Heart left ventricle (tissue), 16 donors: ENCODE measurements at places on chromosomes 4 and X. TPM values are rescaled to one million over a fixed set of nuclear protein-coding genes. Genes with fewer than 3 reads are reported as not detected.
A peak's percentile ranks its signal among the peaks of the same experiment; 100 is the strongest.

Gene HTRA3
- 35.9 TPM for total RNA-seq

Gene UBE2A
- 65.5 TPM for total RNA-seq

Gene LNX1
- total RNA-seq = 4.7 TPM

DNA sequence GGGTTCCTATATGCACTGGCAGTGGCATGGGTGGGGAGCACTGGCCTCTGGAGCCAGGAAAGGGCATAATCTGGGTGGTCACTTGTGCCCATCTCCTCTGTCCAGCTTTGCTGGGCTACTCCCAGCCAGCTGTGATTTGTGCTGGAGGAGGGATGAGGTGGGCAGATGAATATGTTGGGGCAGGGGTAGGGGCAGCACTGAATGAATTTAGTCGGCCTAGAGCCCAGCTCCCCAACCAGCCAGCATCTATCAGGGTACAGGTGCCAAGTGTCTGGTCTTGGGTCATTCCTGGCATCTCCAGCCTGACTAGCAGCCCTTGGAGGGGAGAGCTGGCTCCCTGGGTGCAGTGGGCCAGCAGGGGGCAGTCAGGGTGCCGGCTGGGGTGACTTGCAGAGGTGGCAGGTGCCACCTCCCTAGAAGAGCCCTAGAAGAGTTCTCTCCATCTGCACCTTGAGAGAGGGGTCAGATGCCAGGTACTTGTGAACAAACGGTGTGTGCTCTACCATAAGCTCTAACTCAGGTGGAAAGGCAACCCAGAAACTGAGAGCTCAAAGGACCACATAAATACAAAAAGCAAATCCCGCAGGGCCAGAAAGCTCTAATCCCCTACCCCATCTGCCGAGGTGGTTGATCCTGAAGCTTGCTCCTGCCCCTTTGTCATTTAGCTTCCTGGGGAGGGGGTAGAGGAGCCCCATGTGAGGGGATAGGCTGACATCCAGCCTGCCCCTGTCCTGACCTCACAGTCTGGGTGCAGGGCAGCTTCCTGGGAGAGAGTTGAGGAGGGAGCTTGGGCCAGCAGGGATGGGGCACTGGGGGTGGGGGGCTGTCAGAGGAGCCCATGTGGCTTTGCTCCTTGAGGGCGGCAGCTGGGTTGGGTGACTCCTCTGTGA is 2.2 kb downstream of the SORCS2 start:
- no peaks in the 10 kb centered on the region for H3K36me3 ChIP-seq
- H3K4me1 ChIP-seq = peaks cover 17% of the 10 kb centered on the region
- DNase-seq = peak; percentile 64
- H3K27ac ChIP-seq = no peak overlapping the region
- peaks cover 36% of the 10 kb centered on the region for H3K27me3 ChIP-seq

DNA sequence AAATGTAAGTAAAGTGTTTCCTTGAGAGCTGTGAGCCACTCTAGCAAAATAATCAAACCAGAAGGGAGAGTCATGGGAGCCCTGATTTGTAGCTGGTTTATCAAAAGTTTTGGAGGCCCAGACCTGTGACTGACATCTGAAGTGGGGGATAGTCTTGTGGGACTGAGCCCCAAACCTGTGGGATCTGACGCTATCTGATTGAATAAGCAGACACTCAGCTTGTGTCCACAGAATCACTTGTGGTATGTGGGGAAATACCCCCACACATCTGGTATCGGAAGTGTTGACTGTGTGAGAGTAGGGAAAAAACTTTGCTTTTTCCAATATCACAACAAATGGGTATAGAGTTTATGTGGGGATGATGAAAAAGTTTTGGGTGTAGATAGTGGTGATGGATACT is 35.4 kb downstream of the FUNDC1 start:
- no peaks in the 10 kb centered on the region for H3K27me3 ChIP-seq
- H3K27ac ChIP-seq = no peak overlapping the region
- no peak for DNase-seq
- no peaks in the 10 kb centered on the region for H3K36me3 ChIP-seq
- H3K4me3 ChIP-seq = no peak overlapping the region

GRCh38 chr4:77240469-77241066 is 83.6 kb downstream of the CCNG2 start:
- DNase-seq = peak; percentile 26
- H3K27ac ChIP-seq = no peak overlapping the region
- H3K4me1 ChIP-seq = no peaks in the 10 kb centered on the region
- H3K27me3 ChIP-seq = no peaks in the 10 kb centered on the region
- H3K4me3 ChIP-seq = no peak overlapping the region
- no peaks in the 10 kb centered on the region for H3K36me3 ChIP-seq

GRCh38 chrX:153370293-153371055 is 30.7 kb downstream of the PNMA6E start:
- no peaks in the 10 kb centered on the region for H3K36me3 ChIP-seq
- no peaks in the 10 kb centered on the region for H3K4me1 ChIP-seq
- H3K4me3 ChIP-seq = no peak overlapping the region
- no peak for DNase-seq

DNA sequence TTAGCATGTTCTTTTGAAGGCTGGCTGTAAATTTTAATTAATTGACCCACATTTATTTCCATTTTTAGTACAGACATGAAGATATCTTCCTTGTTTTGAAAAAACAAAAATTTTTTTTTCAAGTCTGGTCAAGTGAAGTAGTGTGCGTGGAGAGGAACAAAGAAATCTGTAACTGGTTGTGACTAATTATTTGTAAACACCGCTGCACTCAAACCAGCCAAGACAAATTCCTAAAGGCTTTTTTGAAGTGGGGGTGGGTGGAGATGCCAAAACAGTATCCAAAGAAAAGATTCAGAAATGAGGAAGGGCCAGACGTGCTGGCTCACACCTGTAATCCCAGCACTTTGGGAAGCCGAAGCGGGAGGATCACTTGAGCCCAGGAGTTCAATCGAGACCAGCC is 88.3 kb downstream of the SHROOM2 start:
- no peak for DNase-seq
- no peaks in the 10 kb centered on the region for H3K4me1 ChIP-seq
- no peaks in the 10 kb centered on the region for H3K27me3 ChIP-seq
- H3K27ac ChIP-seq = no peak overlapping the region

DNA sequence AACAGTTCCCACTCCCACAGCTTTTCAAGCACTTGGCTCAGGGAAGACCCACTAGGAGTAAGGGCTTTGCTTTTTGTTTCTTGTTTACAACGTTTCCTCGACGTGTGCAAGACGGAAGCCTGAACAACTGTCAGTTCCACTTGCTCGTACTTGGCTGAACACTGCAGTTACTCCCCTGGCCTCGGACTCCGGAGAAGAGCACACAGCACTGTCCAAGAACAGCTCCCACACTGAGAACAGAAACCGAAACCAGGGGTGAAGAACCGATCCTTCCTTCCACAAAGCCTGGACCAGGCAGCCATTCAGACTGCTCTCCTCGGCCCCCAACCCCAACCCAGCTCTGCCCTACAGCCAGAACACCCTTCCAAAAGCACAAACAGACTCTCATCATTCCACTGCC is 25.5 kb downstream of the IRF2 start:
- peak; percentile 59 for DNase-seq
- peaks cover 72% of the 10 kb centered on the region for H3K4me1 ChIP-seq
- no peaks in the 10 kb centered on the region for H3K27me3 ChIP-seq
- H3K27ac ChIP-seq = peak overlapping the region; percentile 59
- H3K4me3 ChIP-seq = peak overlapping the region; percentile 52

- H3K36me3 ChIP-seq = peaks cover 25% of the 10 kb centered on the region
- DNase-seq = no peak
- H3K27ac ChIP-seq = no peak overlapping the region
- no peaks in the 10 kb centered on the region for H3K27me3 ChIP-seq
- H3K4me3 ChIP-seq = no peak overlapping the region
- peaks cover 13% of the 10 kb centered on the region for H3K4me1 ChIP-seq
Measured at GRCh38 chr4:184762100-184762499, 28.2 kb upstream of the CENPU start.

GRCh38 chr4:2261110-2261852 is 628 bp downstream of the MXD4 start:
- DNase-seq = peak; percentile 57
- H3K27ac ChIP-seq = peak overlapping the region; percentile 88
- H3K36me3 ChIP-seq = peaks cover 2% of the 10 kb centered on the region
- peak overlapping the region; percentile 95 for H3K4me3 ChIP-seq
- H3K4me1 ChIP-seq = peaks cover 77% of the 10 kb centered on the region

- no peaks in the 10 kb centered on the region for H3K27me3 ChIP-seq
- H3K4me1 ChIP-seq = no peaks in the 10 kb centered on the region
- no peak overlapping the region for H3K27ac ChIP-seq
- no peak for DNase-seq
Measured at GRCh38 chr4:150619042-150619441, 37.1 kb downstream of the MAB21L2 start.

DNA sequence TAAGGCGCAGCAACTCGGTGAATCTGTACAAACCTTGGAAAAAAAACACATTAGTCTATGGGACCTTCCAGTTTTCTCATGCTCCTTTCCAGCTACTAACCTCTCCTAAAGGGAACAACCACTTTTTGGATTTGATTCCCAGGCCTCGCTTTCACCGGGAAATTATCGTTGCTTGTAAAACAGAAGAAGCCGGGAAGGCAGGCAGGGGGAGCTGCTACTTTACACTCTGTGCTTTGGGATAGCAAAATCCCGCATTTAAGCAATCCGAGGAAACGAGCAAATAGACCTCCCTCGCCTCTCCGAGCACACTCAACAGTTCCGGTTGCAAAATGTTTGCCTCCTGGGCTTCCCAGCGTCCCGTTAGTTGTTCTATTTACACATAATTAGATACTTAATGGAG is 1.2 kb downstream of the CD38 start:
- H3K36me3 ChIP-seq = no peaks in the 10 kb centered on the region
- H3K4me1 ChIP-seq = peaks cover 5% of the 10 kb centered on the region
- DNase-seq = peak; percentile 55
- H3K27ac ChIP-seq = peak overlapping the region; percentile 74

DNA sequence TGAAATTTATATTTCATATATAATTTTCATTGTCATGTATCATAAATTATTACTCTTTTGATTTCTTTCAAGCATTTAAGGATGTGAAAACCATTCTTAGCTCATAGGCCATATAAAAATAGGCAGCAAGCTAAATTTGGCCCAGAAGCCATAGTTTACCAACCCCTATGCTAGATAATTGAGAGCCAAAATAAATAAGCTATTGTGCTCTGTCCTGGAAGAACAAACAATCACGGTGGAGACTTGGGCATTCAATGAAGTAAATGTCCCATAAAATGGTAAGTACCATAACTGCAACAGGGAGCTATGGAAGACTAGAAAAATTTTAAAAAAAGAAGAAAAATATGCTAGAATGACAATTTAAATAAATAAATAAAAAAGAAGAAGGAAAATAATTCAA is 60.9 kb upstream of the PACRGL start:
- H3K27me3 ChIP-seq = no peaks in the 10 kb centered on the region
- H3K27ac ChIP-seq = no peak overlapping the region
- H3K36me3 ChIP-seq = no peaks in the 10 kb centered on the region
- no peak for DNase-seq
- no peaks in the 10 kb centered on the region for H3K4me1 ChIP-seq

GRCh38 chrX:68424719-68425118 is 8.6 kb downstream of the OPHN1 start:
- no peak overlapping the region for H3K4me3 ChIP-seq
- no peaks in the 10 kb centered on the region for H3K36me3 ChIP-seq

- H3K27me3 ChIP-seq = no peaks in the 10 kb centered on the region
- DNase-seq = no peak
- no peak overlapping the region for H3K4me3 ChIP-seq
- H3K27ac ChIP-seq = no peak overlapping the region
- no peaks in the 10 kb centered on the region for H3K36me3 ChIP-seq
Measured at GRCh38 chr4:1777822-1778641, 15.1 kb upstream of the FGFR3 start.

DNA sequence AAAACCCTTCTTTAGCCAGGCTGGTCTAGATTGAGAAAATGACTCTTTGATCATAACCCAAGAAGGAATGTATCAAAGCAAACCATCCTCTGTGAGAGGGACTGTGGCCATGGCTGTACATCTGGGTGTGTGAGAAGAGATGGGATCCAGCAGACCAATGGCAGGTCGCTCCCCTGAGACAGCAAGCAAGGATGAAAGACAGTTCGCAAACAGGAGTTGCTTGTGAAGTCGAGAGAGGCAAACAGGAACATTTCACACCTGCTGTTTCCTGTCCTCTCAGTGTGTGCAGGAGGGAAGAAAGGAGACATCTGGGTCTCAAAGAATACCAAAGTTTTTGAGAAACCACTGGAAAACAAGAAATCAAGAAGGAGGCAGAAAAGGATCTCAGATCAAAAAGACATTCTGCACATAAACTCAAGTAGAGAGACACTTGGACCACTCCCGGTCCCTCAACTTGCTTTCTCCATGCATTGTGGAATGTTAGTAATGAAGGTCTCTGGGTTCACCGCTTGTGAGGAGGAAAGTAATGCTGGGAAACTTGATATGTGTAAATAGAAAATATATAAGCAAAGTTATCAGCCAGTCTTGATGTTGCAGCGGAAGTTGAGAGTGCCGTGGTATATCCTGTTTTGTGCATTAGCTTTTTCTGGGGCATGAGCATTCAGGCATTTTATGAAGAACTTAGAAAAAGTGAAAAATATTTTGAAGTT is 327.5 kb downstream of the BMPR1B start:
- no peak for DNase-seq
- H3K4me1 ChIP-seq = no peaks in the 10 kb centered on the region
- no peak overlapping the region for H3K27ac ChIP-seq
- no peaks in the 10 kb centered on the region for H3K36me3 ChIP-seq
- no peak overlapping the region for H3K4me3 ChIP-seq

DNA sequence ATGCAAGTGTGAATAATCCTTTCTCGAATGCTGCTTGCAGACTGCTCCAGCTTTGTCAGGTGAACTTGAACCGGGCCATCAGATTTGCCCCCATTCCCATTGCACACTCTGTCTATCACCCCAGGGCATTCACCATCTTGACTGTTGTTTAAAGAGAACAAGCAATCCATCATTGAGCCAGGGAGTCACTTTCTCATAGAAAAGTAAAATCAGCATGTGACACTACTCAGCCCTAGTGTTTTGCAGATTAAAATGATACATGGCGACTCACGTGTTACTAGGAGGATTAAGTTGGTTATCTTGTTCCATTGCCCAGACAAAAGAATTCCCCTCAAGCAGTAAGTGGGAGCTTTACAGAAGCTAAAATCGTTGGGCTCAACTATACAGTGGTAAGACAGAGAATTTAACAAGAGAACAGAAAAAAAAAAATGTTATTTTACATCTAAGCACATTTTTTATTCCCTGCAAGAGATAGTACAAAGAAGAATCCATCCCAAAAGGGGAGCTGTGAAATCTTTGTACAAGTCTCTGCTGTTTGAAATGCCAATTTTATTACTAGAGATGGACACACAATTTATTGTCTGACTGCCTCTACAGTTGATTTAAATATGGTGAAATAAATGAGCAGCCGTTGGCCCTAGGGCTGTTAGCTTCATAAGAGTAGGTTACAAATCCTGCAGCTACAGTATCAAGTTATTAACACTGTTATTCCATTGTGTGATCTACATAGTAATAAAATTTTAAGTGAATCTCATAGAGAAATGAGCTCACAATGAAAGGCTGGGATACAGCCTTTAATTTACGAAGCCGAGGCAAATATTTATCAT is 67.5 kb downstream of the NEUROG2 start:
- no peaks in the 10 kb centered on the region for H3K36me3 ChIP-seq
- no peaks in the 10 kb centered on the region for H3K27me3 ChIP-seq
- H3K27ac ChIP-seq = no peak overlapping the region
- DNase-seq = no peak
- no peaks in the 10 kb centered on the region for H3K4me1 ChIP-seq
